ENCODE measurements at places on chromosomes 6 and 20. TPM values are rescaled to one million over a fixed set of nuclear protein-coding genes. Genes with fewer than 3 reads are reported as not detected.

The TCF15 gene
- not detected for total RNA-seq

The SIRPA gene
- 23.4 TPM for total RNA-seq

The ZC2HC1B gene
- not detected for total RNA-seq

The DLK2 gene
- total RNA-seq = 8.3 TPM

The MMP24OS gene
- total RNA-seq = 21.5 TPM

The CRIP3 gene
- 0.38 TPM for total RNA-seq

The BTBD9 gene
- total RNA-seq = 9.2 TPM

The RPP40 gene
- total RNA-seq = 13.4 TPM

The PSORS1C2 gene
- total RNA-seq = 0.91 TPM

The CALHM5 gene
- total RNA-seq = 0.04 TPM

DNA sequence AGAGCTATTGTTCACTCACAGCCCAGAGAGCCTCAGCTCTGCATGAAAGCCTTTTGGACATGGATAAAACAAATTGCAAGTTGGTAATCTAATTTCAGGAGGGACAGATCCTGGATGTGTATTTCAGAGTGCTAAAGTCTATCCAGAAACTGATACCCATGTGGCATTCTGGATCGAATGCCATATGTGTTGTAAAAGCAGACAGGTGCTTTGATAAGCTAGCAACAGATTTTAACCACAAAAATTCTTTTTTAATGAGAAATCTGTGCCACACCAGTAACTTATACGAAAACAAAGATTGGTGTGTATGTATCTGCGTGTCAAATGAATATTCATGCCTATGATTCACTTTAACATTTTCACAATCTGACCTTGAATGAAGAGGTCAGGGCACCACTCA lies 936.6 kb upstream of the MAP3K7 start:
- no peak for DNase-seq

- DNase-seq = no peak
Measured at GRCh38 chr20:44883214-44883902, 2.1 kb upstream of the YWHAB start.

DNA sequence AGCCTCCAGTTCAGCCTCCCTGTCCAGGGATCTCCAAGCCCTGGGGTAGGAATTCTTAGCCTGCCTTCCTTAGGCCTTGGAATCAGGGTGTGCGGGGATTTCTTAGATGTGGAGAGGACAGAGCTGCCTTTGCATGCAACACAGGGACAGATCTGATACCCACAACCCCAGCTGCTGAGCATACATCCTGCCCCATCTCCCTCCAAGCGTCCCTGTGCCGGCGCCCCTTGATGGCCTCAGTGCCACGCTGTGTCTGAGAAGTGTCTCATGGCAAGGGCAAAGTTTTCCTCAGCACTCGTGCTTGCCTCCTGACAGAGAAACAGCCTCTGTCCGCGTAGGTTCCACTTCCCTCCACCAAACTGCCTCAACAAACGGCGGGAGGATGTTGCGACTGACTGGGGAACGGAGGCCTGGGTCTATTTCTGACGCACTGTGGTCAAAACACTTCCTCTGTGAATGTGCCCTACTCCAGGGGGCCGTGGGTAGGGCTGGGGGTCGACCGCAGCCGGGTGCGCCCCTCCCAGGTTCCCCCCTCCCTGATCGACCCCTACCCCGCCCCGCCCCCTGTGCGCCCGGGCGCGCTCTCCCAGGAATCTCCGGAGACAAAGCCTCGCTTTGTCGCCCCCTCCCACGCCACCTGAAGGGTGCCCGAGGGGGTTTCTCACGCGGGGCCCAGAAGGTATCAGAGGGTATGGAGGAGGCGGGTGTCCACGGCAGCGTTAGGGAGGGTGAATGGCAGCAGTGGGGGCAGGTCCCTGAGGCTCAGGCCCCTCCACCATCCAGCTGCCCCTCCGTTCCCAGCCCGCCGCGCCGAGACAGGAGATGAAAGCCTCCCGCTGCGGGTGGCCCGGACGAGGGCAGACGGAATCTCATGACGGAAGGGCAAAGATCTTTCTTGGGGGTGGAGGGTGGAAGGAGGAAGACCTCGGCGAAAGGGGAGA lies 806 bp downstream of the MICAL1 start:
- peak; percentile 31 for DNase-seq

DNA sequence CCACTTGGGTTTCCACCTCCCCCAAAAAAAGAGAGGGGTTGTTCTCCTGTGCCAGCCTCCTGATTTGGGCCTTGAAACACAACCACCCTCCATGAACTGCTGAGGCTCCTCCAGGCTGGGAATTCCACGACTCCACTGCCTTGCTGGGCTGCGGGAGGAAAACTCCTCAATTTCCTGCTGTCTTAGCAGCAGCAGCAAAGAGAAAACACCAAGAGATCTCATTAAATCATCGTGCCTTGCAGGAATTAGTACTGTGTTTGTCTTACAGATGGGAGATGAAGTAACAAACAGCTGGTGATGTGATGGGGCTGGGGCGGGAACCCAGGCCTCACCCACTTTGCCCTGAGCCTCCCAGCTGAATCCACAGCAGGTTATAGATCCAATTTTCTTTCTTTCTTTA lies 29.0 kb downstream of the BPIFB1 start:
- DNase-seq = no peak

DNA sequence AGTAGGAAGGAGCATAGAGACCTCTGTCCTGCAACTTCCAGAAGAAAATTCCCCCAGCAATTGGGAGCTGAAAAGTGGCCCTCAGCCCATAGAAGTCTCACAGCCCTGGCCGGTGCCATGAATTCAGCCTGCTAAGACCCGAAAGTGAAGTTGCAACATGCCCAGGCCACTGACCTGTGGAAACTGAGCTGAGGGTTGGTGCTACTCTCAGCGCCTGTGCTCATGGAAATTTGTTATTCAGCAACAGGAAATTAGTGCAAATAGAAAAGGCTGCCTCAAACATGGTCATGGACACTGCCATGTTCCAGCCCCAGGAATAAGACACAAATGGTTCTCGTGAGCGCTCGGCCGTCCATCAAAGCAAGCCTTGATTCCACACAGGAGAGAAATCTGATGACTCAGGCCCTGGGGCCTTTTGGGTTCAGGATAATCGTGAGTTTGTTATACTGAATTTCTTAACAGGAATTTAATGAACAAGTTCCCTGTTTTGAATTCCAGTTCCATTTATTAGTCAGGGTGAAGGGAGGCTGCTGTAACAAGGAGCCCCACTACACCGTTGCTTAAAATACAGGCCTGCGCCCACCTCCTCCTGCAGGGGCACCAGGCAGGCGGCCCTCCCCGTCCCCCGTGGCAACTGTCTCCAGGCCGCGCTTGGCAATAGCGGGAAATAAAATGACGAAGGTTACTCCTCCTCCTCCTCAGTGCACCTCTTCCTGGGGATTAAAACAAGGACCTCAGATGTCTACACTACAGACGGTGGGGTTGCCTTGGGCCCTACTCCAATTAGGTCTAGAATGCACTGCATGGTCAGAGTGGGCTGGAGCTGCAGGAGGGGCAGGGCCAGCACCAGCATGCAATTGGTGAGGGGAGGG lies 152.9 kb downstream of the ERMARD start:
- no peak for DNase-seq

DNA sequence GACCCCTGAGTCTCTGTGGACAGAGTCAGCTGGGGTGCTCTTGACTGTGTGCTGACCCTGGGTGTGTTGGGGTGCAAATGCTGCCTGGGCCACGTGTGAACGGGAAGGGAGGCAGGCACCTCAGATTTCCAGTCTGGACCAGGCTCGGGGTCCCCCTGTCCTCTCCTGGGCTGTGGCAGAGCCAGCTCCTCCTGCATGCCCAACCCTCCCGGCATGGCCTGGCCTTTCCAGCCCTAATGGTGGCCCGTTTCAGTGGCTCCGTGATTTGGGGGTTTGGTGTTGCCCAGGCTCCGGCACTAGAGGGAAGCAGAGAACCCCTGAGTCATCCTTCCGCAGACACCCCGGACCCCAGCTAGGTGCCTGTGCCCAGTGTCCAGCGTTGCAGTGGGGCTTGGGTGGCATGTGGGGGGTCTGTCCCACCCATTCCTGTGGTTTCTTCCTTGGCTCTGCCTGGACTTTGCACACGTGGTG lies 9.1 kb downstream of the RBM38 start:
- DNase-seq = no peak

DNA sequence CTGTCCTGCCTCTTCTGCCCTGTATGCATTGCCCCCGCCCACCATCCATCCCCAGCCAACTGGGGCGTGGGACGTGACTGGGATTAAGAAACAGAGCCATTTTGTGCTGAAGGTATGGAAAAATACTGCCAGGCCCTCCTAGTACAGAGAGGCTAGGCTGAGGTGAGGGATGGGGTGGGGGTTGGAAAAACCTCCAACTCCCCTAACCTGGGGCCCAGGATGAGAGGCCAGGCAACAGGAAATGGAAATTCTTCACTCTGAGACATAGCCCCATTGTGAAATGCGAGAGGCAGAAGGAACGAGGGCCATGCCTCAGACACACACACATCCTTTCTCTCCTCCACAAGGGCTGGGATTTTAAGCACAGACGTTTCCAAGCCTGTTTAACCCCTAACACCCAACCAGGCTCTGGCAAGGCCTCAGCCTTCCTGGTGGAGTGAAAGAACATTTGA lies 19.9 kb downstream of the KCNK5 start:
- DNase-seq = no peak

DNA sequence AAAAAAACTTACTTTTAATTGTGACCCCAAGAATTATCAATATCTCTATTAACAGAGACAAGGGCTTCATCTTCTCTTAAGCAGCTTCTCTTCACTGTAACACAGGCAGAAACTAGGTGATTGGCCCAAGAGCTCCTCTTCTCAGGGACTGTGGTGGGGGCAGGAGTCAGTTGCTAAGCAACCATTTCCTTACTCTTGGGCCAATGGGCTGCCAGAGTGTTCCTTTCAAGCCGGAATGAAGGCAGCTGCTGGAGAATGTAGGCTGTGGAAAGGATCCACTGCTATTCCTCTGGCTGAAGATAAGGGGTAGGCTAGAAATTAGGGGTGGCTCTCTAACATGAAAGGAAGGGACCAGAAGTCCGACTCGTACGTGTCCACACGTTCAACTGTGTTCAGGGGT lies at the start of gene SEL1L2:
Gene SEL1L2 (minus strand): TSS at position 150 of the 400 bp plus-strand sequence. CDS start 80 bp downstream, at position 70.
- DNase-seq = no peak

DNA sequence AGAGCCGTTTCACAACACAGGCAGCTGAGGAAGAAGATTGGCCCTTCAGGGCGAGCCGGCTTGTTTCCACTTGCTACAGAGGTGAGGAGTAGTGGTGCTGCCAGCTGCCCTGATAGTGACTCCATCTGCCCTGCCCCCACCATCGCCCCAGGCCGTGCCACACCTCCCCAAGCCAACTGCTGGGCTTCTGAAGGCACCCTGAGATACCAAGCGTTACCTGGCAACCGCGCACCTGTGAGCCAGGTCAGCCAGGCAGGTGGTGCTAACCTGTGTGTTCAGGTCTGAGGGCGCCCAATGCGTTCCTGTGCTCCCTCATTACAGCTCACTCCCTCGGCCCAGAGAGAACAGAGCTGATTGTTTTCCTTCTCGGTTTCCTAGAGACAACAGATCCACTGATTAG lies 299.1 kb upstream of the ID4 start:
- DNase-seq = no peak

GRCh38 chr6:145405006-145405551 lies 330.2 kb downstream of the EPM2A start:
- DNase-seq = no peak

GRCh38 chr20:35616465-35617396 lies 1.1 kb downstream of the SPAG4 start:
- peak; percentile 63 for DNase-seq

DNA sequence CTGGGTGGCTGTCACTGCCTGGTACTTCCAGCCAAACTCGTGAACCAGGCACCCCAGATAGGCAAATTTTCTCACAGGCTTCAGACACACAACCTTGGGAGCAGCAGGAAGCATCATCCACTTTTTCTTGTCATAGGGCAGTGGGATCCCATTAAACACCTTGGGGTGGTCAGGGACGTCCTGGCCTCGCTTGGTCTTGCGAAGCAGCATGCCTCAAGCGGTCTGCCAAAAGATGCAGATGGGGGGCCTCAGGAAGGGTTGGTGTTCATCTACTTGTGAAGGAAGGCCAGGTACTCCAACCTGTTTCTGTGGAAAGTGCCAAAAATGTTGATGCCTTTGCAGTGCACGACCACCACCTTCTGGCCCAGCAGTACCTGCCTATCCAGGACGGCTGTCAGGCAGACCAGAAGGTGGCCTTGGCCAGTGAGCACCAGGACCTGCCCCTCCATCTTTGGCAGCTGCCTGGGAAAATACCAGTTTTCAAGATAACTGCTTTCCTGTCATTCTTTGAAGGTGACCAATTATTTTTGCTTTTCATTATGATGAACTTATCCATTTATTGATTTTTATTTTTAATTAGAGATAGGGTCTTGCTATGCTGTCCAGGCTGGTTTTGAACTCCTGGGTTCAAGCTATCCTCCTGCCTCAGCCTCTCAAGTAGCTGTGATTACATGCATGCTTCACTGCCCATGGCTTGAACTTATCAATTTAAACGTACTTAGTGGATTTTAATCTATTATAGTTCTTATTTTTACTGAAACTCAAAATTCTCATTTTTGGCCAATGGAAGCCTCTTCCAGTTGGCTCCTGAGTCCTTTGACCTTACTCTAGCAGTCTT lies 80.1 kb downstream of the MAN1A1 start:
- DNase-seq = no peak

- no peak for DNase-seq
Measured at GRCh38 chr6:148533309-148534107, 190.9 kb downstream of the SASH1 start.

- DNase-seq = no peak
Measured at GRCh38 chr6:99629293-99629692, 22.7 kb downstream of the PRDM13 start.

DNA sequence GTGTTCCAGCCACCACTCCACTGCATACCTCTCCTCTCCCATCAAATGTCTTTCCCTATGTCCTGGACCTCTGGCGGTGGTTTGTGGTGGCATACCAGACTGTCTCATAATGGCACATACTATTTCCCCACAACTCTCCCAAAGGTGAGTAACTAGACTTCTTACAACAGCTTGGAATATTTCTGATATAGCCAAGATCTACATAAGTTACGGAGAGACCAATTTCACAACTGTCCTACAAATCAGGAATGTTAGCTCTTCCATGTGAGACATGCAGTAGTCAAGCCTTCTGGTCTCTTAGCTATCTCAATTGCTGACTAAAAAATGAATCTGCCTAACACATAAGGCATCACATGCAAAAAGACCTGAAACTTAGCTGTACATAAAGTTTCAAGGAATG lies 588.9 kb downstream of the RNF144B start:
- no peak for DNase-seq

- DNase-seq = no peak
Measured at GRCh38 chr20:62875419-62876361, 14.1 kb upstream of the TCFL5 start.

DNA sequence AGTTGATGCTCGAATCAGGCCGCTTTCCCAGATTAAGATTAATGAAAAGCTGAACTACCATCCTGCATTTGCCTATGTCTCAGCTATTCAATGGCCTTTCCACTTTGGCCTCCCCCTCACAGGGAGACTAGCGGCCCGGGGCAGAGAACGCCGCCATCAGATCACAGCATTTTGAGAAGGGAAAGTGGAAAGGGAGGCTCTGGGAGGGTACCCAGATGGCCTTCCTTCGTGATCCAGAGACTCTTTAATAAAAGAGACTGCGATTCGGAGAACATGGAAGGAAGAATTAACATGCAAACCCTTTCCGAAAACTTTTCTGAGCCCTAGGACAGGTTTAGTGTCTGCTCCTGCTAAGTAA lies 533 bp downstream of the MRPS18A start:
- no peak for DNase-seq

All from esophagus squamous epithelium (tissue), 5 donors.